ENCODE measurements at places on chromosomes 3 and 15.

DNA sequence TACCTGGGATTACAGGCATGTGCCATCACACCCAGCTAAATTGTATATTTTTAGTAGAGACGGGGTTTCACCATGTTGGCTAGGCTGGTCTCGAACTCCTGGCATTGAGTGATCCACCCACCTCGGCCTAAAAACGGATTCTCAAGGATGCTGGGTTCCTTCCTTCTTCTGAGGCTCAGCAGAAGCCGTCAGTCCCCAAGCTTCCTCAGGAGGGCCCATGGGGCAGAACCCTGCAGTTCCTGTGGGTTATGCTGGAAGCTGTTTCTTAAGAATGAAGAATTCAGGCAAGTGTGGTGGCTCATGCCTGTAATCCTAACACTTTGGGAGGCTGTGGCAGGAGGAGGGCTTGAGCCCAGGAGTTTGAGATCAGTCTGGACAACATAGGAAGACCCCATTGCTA lies 29.0 kb upstream of the ZNF710 start:
- peak; percentile 41 for DNase-seq

DNA sequence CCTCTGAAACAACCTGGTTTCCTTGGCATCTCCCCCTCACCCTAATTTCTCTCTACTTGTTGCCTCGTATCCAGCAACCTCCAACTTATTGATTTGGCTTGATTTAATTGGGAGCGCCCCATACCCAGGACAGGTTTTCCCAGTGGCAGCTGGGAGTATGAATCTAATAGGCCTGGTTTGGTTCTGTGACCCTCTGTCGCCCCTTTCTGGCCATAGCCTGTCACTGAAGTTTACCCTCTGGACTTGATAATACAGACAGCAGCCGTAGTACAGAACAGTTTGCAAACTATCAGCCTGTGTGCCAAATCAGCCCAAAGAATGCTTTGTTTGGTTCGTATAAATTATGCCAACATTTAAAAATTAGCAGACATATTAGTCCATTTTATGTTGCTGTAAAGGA lies 525.1 kb upstream of the GOLIM4 start:
- no peak for DNase-seq

GRCh38 chr3:8653800-8654408 lies 9.3 kb upstream of the SSUH2 start:
- DNase-seq = no peak

GRCh38 chr15:77599357-77599756 lies 33.4 kb downstream of the LINGO1 start:
- no peak for DNase-seq

- DNase-seq = peak; percentile 60
These were observed 2.1 kb downstream of the IDH2 start for GRCh38 chr15:90099868-90100831.

DNA sequence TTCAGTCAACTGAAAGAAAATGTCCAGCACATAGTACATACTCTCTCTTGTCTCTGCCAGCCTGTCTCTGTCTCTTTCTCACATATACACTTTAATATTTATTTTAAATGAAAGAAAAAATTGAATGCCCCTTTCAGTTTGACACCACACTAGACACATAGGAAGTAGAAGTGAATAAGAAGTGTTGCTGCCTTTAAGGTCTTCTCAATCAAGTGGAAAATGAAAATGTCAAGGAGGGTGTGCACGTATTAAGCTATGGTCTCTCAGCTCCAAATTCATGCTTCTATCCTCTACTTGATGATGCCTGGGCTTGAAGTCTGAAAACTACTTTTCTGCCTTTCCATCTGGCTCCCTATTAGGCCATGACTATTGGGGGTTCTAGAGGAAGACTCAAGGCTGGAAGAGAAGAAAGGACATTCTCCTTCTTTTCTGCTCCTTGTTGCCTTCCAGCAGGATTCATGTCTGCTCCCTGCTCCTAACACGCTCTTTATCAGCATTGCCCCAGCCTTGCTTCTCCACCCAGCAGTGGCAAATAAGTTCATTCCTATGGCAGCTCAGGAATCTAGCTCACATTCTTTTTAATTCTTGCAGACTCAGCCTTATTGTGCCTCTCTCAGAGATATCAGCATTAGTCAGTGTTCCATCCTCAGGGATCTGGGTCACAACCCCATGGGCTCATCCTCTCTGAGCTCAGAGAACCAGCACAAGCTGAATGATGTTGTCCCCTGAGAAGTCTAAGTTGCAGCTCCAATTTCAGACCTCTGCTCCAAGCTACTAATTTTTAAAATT lies 609.1 kb upstream of the GRM7 start:
- DNase-seq = no peak

DNA sequence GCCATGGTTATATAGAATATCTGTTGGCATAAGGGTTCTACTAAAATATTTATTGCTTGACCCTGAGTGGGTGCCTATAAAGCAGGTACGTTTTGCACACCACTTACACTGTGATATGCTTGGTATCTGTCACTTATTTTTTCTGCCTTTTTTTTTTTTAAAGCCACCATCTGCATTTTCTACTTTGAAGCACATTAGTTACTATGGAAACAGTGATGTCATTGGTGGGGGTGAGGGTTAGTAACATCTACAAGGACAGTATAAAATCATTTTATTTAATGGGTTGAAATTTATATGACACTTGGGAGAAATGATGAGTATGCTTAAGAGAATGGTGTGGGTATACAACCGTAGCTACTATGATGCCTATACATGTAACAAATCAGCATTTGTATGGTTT lies 25.6 kb downstream of the SLCO3A1 start:
- DNase-seq = no peak

DNA sequence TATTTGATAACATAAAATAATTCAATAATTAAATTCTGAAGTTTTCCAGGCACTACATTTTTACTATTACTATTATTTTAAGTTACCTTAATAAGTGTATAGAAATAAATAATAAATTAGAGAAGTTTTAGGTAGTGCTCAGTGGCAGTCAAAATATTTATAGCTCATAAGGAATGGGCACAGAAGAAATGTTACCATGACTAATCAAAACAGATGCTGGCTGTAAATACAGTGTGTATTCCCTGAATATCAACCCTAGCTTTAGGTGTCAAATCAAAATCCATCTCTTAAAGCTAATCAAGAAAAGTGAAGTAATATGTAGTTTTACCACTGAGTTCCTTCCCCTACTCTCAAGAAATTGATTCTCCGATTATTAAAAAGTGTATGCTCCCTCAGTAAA lies 35.5 kb downstream of the ZBTB20 start:
- DNase-seq = no peak

DNA sequence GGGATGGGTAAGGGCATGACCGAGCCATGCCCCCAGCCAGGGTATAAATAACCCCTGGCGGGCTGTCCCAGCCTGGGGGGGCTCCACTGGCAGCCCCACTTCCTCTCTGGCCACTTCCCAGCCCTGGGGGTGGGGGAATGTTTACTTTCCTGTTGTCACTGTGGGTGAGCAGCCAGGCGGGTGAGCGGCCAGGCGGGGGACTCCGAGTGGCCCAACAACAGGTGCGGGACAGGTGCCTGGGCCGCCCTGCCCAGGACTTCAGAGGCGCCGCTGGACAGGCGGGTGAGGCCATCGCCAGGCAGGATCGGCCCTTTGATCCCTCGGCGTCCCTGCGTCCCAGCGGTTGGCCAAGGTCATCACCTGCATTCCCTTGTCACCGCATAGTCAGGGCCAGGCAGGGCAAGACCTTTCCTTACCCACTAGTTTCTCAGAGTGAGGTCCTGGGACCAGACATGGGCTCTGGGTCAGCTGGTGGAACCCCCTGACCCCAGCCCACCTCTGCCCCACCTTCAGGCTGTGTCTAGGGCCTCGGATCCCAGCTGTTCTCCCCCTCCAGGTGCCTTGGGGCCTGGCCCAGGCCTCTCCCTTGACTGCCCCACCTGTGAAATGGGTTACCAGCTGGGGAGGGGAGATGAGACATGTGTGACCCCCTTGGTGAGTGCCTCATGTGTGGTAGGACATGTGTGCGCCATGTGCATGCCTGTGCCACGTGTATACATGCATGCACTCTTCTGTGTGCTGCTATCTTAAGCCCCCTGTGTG lies 16.6 kb downstream of the SEMA3F start:
- DNase-seq = no peak

GRCh38 chr3:24472358-24472757 lies 22.3 kb downstream of the THRB start:
- no peak for DNase-seq

- no peak for DNase-seq
These were observed 179.9 kb downstream of the MCTP2 start for GRCh38 chr15:94411285-94411684.

DNA sequence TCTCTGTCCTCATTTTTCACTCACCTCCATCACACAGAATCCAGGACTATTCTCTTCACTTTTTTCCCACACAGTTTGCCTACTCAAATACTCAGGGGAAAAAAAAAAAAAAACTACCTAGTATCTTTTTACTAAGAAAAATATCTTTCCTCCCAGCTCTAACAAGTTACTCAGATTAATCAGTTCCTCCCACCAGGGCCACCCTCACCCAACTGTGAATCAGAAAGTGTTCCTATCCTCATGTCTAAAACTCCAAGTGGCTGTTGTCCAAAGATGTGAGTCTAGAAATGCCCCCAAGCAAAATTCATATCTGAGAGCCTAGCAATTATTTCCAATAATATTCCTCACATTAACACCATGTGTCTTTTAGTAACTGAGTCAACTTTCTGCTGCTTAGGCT lies 268.0 kb downstream of the ERC2 start:
- DNase-seq = no peak

DNA sequence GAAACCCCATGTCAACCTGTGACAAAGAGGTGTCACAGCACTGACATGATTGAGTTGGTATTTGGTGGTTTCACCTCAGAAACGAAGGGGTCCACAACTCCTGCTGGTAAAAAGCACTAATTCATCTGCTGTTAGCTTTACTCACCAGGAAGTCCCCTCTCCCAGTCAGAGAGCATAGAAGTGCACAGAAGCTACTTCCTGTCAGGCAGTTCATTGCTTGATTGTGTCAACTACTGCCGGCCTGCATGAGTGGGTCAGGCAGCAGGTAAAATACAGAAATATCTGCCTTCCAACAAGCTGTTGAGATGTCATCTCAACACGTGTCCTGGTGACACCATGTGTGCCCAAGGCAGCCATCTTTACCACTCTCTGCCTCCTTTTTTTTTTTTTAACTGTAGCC lies 596.6 kb upstream of the NR2F2 start:
- DNase-seq = no peak

GRCh38 chr3:128320551-128321340 lies 145.9 kb downstream of the DNAJB8 start:
- no peak for DNase-seq

- DNase-seq = no peak
These were observed 54.5 kb downstream of the CHD2 start for GRCh38 chr15:92954578-92954977.

GRCh38 chr3:15032650-15033049 lies 32.5 kb downstream of the MRPS25 start:
- DNase-seq = no peak

DNA sequence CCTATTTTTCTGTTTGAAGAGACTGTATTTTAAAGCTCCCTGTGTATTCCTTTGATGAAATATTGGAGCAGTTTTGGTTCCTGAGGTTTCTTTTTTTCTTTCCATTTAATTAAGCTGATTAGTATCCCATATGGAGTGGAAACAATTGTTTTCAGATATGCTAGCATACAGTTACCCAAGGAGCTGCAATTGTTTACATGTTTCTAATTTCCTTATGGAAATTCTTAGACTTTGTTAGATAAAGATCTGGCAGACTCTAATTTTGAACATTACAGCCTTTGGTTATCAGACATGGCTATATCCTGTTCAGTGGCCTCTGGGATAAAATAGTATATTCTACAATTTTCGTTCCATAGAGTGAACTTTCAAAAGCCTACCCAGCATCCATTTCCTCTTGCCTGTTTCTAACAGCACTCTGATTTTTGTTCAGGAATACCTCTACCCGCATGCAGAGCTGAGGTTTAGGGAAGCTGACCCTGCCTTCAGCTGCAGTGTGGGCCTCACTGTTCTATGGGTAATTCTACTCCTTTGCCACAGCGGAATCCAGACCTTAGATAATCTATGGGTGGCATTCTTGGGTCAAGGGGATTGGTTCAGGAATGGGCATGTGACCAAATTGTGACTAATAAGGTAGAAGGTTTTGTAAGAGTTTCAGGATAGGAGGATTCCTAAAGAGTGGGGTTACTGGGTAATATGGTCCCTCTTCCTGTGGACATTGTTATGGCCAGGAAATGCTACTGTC lies 161.1 kb upstream of the ANKRD28 start:
- no peak for DNase-seq

- no peak for DNase-seq
These were observed 26.0 kb upstream of the UBE3A start for GRCh38 chr15:25464784-25465183.

DNA sequence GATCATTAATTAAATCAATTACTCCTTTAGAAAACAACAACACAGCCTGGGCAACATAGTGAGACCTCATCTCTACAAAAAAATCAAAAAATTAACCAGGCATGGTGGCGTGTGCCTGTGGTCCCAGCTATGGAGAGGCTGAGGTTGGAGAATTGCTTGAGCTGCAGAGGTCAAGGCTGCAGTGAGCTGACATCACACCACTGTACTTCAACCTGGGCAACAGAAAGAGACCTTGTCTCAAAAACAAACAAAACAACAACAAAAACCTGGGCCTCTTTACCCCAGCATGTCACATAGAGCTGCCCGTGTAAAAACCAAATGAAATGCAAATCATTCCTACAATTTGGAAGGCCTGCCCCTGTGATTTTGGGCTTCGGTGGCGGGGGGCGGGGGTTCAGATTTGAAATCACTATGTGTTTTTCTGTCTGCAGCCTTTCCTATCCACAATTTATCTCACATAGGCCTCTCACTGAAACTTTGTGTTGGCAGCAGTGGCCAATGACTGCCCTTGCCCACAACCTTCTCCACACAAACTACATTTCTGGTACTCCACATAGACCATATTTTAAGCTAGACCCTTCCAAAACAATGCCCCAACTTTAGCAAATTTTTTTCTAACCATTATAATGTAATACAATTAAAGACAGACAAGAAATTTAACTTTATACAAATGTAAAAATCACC lies 6.5 kb downstream of the ADAM10 start:
- DNase-seq = no peak

GRCh38 chr15:39180483-39180933 lies 400.4 kb upstream of the THBS1 start:
- no peak for DNase-seq

GRCh38 chr3:58116161-58116955 lies 94.4 kb downstream of the DNASE1L3 start:
- no peak for DNase-seq

- no peak for DNase-seq
These were observed 47.3 kb downstream of the QTRT2 start for GRCh38 chr3:114103858-114104257.

GRCh38 chr3:196666001-196666867 lies 26.7 kb downstream of the NRROS start:
- peak; percentile 33 for DNase-seq

DNA sequence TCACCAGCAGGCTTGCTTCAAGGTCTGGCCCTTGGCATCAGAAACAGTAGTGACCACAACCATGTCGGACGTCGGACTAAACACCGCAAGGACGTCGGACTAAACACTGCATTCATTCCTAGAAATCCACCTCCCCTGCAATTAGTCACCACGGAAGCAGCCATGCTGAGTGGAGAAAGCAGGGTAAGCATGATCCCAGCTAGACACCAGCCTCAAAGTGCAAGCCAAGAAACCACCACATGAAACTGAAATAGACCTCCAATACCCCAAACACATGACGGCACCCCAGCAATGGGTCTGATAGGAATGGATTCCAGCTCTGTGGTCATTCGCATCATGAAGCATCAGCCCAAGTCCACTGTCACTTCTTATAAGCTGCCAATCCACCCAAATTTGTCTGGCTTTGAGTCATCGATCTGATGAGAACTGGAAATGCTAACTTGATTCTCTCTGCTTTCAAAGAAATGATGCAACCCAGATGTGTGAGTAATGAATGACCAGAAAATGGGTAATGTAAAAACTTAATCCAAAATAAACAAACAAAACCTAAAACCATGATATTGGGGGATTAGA lies 348.3 kb upstream of the TMCO5A start:
- DNase-seq = no peak

Measured in suppressor macrophage treated with lipopolysaccharide for 1 hour (primary cell).